B cell (primary cell): ENCODE measurements at places on chromosomes 5 and 9.

DNA sequence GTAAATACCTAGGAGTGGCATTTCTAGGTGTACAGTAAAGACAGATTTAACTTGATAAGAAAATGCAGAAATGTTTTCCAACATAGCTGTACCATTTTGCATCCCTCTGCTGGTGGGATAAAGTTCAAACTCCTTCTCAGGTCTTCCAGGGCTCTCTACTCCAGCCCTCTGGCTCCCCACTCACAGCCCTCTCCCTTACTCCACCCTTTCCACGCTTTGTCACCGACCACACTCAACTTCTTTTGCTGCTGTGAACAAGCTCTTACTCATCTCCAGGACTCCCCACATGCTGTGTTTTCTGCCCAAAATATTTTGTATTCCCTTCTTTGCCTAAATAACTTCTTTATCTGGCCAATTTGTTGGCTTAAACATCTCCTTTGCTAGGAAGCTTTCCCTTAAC lies 90.6 kb upstream of the OSMR start:
- no peak for DNase-seq

- DNase-seq = no peak
Measured at GRCh38 chr9:125908136-125908535, 161.0 kb downstream of the PBX3 start.

DNA sequence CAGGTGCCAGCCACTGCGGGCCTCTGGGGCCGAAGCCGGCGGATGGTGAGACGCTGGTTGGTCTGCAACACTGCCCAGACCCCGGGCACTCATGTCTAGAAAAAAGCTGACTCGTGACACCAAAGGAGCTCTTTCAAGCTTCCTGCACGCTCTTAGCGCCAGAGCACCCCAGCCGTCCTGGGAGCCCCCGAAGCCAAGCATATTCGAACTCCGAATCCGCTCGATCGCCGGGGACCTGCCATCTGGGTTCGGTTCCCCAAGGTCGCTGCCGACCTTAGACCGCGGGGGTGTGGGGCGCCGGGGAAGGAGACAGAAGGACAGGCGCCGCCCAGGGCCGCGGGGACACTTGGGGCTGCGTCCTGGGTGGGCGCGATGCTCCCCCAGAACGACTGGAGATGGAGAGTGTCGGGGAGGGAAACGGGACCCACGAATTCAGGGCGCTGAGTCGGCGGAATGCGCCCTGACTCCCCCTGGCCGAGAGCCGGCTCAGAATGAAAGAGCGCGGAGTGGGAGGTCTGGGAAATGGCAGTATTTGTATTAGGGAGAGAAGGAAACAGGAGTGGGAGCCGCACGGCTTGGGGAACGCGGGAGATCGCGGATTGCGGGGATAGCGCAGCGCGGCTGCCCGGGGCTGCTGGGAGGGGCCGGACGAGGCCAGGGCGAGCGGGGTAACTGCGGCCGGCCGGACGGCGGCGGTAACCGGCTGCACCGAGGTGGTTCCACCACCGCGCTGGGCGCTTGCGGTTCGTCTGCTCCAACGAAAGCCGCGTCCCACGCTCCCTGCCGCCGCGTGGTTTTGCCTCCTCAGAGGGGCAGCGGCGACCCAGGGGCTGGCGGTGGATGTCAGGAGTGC lies 20.1 kb upstream of the MARCHF6 start:
- DNase-seq = peak; percentile 49

GRCh38 chr5:26805076-26805475 lies 233.3 kb downstream of the CDH9 start:
- DNase-seq = no peak

DNA sequence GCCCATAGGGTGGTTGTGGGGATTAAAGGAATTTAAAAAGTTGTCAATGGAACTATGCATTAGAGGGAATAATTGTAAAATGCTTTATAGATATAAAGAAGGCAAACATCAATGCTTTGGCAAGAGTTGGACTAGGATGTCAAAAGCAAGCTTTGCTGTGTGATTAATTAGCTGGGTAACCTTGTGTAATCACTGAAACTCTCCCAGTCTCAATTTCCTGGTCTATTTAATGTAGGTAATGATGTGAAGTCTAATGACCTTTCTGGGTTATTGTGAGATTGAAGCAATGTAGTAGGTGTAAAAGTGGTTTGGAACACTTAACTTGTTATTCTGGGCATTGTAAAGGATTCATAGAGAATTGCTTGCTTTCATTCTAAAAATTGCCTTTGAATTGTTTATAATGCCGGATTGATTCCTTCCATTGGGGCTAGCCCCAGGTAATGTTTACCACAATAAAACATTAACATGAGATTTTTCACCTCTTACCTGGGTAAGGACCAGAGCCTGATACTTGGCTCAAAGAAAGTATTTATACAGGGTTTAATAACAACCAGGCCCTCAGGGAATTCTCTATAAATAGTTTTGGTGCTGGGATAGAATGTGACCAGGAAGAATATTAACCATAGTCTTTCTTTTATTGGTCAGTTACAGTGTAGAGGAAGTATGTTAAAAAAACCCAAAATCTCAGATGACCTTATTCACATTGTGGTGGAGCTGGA lies 30.0 kb upstream of the CLINT1 start:
- DNase-seq = no peak

DNA sequence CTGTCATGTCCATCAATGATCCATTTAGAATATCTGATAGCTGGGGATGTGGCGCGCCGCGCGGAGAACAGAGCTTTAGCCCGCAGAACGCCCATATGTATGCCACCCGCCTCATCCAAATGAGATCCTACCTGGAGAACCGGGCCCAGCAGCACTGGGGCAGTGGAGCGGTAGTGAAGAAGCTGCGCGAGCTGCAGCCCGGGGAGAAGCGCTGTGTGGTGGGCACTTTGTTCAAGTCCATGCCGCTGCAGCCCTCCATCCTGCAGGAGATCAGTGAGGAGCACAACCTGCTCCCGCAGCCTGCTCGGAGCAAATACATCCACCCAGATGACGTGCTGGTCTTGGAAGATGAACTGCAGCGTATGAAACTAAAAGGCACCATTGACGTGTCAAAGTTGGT lies 313.7 kb downstream of the NR2F1-AS1 start:
- no peak for DNase-seq

GRCh38 chr5:10624206-10624605 lies 60.3 kb downstream of the ANKRD33B start:
- no peak for DNase-seq

GRCh38 chr5:33588654-33589372 lies 148.0 kb downstream of the TARS1 start:
- peak; percentile 37 for DNase-seq

GRCh38 chr9:20369391-20369790 lies 252.9 kb downstream of the MLLT3 start:
- DNase-seq = no peak

- DNase-seq = no peak
Measured at GRCh38 chr9:94719878-94720277, 6.6 kb upstream of the AOPEP start.

DNA sequence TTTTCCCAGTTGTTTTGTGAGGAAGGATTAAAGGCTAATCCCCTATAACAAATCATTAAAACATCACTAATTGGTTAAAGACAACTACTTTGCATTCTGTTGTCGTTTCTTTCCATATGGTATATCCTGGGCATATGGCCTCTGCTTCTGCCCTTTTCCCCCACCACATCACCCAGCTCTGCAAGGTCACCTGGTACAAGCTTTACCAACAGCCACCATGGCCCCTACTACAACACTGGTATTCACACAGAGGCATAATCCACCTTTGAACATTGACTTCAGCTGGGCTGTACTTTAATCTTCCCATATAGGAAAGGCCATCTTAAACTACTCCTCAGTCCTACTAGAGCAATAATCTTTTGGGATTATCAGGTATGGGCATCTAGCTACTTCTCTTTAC lies 866.1 kb downstream of the TLE4 start:
- DNase-seq = no peak

GRCh38 chr5:172002840-172003512 lies 3.5 kb downstream of the FBXW11 start:
- no peak for DNase-seq

DNA sequence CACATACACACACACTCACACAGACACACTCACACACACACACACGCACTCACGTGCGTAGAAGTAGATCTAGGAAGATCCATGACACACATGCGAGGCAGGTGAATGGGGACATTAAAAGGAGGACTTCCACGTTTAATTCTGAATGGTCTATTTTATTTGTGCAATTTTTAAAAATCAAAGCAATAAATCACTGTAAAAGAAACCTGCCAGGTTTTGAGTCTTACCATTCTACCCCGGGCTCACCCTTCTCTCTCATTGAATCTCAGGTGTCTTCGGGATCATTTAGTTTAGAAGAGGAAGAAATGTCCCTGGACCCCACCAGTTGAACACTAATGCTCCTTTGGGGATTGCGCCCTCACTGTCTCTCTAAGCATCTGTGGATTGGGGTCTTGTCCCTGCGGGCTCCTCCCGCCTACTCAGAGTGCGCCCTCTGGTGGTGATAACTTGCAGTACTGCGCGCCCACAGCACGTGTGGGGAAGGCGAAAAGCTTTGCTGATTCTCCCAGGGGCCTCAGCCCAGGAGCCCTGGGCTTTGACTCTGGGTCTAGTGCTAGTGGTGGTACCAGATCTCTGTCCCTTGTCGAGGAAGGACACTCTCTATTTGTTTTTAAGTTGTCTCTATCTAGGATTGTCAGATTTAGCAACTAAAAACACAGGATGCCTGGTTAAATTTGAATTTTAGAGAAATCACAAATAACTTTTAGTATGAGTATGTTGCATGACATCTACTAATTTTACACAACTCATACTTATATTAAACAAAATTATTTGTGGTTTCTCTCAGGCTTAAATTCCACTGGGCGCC lies 34.8 kb downstream of the BOD1 start:
- DNase-seq = peak; percentile 38

DNA sequence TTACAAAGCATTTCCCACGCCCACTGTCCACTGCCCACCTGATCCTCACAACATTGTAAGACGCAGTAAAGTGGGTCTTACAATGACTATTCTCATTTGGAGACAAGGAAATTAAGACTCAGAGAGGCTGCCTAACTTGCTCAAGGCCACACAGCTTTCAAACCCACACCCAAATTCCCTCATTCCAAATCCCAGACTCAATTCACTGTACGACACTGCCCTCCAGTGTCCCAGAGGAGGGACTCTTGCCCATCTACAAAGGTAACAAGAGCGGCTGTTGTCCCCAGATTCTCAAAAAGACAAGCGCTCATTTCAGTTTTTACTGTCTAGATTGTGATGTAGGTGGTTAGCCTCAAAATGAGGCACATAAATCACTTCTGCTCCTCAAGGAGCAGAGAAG lies 184.6 kb downstream of the ACTL7B start:
- DNase-seq = no peak

- DNase-seq = no peak
Measured at GRCh38 chr9:99178912-99179872, 42.5 kb downstream of the ALG2 start.

DNA sequence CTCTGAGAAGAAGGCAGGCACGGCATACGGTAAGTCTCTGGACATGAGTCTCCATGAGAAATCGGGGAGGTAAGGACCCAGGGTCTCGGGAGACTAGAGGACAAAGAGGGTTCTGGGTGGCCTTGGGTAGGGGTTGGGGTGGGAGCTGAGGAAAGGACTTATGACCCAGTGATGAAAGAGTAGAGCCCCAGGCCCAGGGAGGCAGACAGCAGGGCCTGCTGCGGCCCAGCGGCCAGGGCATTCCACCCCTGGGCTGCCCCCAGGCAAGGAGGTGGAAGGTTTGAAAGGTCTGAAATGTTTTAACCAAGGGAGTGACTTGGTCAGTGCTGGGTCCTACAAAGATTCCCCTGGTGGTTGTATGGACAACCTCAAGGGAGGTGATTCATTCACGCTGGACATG lies 89.1 kb downstream of the CRB2 start:
- DNase-seq = no peak

- no peak for DNase-seq
Measured at GRCh38 chr5:157544623-157544989, 31.0 kb downstream of the ADAM19 start.

- peak; percentile 85 for DNase-seq
Measured at GRCh38 chr5:67209141-67209771, 12.7 kb upstream of the CD180 start.

DNA sequence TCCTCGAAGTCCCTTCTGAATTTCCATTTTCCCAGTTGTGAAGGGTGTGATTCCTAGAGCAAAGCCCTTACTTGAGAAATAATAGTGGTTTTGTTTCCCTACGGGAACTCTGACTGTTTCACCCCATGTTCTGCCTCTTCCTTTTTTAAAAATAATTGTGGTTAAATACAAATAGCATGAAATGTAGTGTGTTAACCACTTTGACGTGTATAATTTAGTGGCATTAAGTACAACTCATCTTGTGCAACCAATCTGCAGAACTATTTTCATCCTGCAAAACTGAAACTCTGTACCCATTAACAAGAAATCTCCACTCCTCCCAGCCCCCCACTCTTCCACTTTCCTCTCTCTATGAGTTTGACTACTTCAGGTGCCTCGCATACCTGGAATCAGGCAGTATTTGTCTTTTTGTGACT lies 35.6 kb upstream of the HAND1 start:
- DNase-seq = no peak
